Testis (tissue), 5 donors: ENCODE measurements at places on chromosomes 6 and 20.

DNA sequence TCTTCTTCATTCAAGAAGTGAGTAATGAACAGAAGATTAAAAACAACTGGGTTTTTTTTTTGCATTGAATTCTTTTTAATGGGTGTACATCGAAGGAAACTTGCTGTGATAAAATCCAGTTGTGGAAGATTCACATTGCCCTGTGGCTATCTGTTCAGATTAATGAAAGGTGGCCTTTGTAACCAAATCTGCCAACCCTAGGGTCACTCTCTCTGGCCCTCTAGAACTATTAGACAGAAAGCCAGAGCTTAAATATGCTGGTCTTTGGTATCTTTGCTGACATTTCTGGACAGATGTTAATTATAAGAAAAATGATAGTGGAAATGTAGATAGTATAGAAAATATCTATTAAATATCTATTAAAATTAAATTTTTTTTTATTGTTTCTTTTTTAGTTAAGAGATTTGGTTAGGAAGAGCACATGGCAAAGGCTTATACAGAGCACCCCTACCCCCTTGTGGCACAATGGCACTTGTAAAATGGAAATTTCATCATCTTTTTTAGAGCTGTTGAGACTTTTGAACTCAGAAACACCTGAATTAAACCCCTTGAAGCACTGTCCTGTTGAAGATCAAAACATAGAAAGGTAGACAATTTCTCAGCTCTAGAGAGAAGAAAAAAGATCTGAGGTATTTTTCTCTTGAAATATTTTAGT lies 572.5 kb downstream of the PKHD1 start:
- no peak overlapping the region for H3K4me3 ChIP-seq
- no peaks in the 10 kb centered on the region for H3K36me3 ChIP-seq
- no peak overlapping the region for H3K27ac ChIP-seq

- H3K27me3 ChIP-seq: no peaks in the 10 kb centered on the region
- no peak overlapping the region for H3K4me3 ChIP-seq
- H3K4me1 ChIP-seq: peaks cover 41% of the 10 kb centered on the region
- no peaks in the 10 kb centered on the region for H3K36me3 ChIP-seq
Observed at GRCh38 chr6:108942556-108943492, 94.6 kb downstream of the ARMC2 start.

GRCh38 chr6:84691978-84692623 lies 72.3 kb downstream of the TBX18 start:
- no peak for DNase-seq
- no peak overlapping the region for H3K4me3 ChIP-seq
- no peaks in the 10 kb centered on the region for H3K27me3 ChIP-seq
- no peaks in the 10 kb centered on the region for H3K4me1 ChIP-seq
- no peaks in the 10 kb centered on the region for H3K36me3 ChIP-seq

DNA sequence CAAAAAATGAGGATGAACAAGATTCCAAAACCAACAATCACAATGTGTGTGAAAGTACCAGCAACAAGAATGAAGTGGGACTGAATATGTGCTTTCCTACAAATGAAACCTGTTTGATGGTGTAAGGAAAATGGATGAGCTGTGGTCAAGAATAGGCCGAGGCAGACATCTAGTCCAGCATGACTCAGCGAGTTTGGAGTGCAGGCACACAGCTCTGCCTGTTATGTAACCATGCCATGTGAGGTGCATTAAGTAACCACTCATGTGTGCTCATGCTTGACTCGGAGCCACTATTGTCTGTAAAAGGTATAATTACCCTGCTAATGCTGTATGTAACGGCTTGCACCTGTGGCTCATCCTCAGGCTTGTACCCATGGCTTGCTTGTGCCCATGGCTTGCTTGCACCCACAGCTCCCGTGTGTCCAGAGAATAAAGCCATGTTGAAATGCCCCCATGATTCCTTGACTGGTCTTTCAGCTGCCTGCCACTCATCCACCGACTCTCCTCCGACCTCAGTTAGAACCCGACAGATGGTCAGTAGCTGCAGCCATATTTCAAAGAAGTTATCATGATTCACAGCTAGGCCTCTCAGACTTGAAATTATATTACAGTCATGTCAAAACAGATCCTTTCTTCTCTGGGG lies 98.7 kb downstream of the BACH2 start:
- no peak for DNase-seq
- H3K36me3 ChIP-seq: no peaks in the 10 kb centered on the region
- H3K27ac ChIP-seq: no peak overlapping the region
- H3K4me1 ChIP-seq: no peaks in the 10 kb centered on the region
- no peaks in the 10 kb centered on the region for H3K27me3 ChIP-seq
- H3K4me3 ChIP-seq: no peak overlapping the region

GRCh38 chr20:18685406-18685805 lies 97.6 kb downstream of the DTD1 start:
- H3K4me1 ChIP-seq: peaks cover 9% of the 10 kb centered on the region
- no peaks in the 10 kb centered on the region for H3K36me3 ChIP-seq
